ENCODE measurements at places on chromosomes 4 and X.
A peak's percentile ranks its signal among the peaks of the same experiment; 100 is the strongest.

DNA sequence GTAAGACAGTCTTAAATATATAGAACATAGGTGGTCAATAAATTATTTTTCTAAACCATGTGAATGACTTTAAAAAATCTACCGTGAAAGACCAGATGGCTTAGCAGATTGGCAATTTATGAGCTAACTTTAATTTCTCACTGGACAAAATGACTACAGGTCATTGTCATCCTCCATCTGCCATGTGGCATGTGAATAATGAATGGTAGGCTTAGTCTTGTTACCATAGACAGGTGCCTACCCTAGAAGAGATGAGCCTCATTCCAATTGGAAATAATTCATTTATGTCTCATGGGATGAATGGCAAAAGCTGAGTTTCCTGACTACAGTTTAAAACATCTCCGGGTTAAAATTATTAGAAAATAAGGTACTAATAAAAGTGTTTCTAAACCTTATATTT is 1043.3 kb downstream of the FAT4 start:
- DNase-seq = no peak

DNA sequence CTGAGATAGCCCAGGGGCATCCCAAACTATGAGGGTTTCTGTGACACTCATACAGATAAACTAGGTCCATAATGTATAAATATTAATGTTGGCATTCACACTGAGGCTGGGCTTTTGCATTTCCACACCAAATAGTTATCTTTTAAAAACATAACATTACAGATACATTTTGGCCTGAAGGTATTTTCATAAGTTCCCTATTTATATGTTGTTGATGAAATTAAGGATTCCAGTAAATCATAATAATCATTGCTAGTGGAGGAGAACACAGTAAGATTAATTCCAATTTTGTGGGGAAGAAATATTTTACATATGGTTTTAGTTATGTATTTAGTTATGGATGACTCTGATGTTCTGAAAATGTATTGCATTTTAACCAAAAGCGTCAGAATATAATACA is 479.6 kb downstream of the CCSER1 start:
- DNase-seq = no peak

DNA sequence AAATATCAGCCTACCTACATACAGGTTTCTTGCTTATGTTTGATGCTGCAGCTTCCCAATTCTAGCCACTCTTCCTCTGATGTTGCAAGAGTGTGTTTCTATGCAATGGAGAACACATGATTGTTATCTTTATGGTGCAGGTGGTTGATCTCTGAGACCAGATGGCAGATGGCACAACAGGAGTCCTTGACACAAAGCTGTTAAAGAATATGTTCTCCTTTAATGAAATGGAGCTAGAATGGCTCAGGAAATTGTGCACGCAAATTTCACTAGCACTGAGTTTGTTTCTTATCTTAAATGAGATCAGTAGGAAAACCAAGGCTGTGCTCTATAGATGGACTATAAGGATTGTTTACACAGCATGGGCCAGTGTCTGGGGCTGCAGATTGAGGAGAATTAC is 29.9 kb upstream of the TTC29 start:
- DNase-seq = no peak

- DNase-seq = no peak
Observed at GRCh38 chr4:118845552-118846050, 9.7 kb upstream of the SEC24D start.

GRCh38 chr4:1294424-1294823 is 4.7 kb downstream of the MAEA start:
- no peak for DNase-seq

DNA sequence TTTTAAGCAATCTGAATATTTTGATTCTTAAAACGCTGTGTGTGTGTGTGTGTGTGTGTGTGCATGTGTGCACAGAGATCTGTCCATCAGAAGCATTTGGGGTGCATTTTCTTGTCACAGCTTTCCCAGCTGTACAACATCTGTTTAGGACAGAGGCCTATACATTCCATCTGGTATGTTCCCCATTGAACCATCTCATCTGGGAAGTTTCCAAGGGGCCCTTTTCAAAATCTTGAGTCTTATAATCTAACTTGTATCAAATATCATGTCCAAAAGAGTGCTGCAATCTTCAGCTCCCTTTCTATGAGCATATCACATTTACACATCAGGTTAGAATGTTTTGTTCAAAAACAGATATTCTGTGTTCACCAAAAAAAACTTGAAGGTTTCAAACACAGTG is 16.5 kb upstream of the MID1 start:
- DNase-seq = no peak

- DNase-seq = peak; percentile 70
Observed at GRCh38 chr4:118981839-118982381, 93.3 kb downstream of the SYNPO2 start.

DNA sequence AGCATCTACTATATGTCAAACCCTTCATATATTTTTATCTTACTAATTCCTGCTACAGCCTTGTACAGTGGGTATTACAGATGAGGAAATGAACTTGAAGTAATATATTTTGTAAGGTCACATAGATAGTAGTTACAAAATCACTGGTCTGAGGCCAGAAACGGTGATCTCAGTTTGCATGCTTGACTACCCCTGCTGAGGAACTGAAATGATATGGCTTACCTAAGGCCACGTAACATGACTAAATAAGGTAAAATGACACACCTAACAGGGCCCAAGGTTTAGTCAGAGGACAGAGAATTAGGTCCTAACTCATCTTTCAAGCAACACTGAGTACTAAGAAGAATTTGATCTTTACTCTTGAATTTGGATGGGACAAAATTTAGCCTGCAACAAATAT is 1.5 kb upstream of the COMMD8 start:
- no peak for DNase-seq

DNA sequence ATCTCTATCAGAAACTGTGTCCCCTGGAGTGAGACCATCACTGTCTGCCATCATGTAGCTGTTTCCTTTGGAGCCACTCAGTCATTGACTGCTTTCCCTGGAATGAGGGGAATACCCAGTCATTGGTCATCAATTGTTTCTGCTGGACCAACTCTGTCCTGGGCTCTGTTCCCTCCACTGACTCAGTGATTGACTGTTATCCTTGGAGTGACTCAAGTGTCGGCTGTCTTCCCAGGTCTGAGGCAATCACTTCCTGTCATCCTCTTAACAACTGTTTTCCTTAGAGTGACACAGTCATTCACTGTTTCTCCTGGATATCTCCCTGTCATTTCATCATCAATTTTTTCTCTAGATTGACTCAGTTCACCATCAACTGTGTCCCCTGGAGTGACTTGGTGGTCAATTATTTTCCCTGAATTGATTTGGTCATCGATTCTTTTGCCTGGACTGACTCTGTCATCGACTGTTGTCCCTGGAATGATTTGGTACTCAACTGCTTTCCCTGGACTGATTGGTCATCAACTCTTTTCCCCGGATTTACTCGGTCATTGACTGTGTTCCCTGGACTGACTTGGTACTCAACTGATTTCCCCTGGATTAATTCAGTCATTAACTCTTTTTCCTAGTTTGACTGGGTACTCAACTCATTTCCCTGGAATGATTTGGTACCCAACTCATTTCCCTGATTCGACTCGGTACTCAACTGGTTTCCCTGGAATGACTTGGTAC is 327.9 kb upstream of the VCX start:
- DNase-seq = peak; percentile 1

DNA sequence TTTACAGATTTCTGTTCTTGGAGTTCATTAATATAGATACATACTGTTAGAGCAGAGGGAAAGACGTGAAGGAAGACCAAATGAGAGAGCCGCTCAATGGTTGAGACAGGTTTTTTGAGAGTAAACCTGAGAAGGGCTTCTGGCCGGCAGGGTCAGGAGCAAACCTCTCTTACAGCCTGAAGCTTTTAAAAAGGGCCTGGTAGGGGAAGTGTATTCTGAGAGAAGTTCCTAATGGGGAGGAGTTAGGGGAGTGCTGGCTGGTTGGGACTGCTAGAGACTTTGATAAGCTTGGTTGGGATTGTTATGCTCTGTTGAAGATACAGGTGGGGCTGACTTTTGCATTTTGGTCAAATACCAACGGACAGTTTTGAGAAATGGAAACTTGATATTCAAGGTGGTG is 186.8 kb upstream of the PABPC4L start:
- DNase-seq = no peak

- peak; percentile 59 for DNase-seq
Observed at GRCh38 chrX:77087529-77088169, 359.5 kb upstream of the FGF16 start.

DNA sequence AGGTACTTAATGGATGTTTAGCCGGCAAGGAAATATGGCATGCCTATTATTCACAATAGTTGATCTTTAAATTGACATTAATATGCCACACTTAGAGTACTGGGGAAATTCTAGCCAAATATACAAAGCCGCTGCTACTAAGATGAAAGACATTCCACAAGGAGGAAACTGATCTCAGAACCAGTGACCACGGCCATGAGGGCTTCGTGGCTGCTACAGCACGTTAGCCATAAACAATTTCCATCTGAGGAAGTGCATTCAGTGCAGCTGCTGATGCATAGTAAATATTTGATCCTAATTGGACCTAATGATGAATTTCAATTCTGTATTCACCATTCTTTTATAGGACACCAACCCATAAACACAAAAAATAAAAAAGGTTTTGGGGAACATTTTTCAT is 59.1 kb downstream of the SORBS2 start:
- no peak for DNase-seq

DNA sequence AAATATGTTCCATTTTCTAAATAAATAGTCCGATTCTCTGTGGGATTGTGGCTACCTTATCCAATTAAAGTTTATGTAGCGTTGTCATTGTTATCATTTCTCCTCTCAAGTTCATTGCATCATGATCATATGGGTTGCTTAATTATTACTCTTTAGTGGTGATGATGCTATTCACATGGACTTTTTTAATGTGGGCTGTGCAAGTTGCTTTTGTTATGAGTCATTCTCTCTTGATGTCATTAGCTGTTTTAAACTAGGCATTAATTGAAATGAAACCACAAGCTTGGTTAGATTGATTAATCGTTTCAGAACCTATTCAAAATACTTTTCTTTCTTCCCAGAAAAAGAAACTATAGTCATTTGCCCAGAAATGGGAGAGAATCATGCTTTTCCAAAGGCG is 38.2 kb downstream of the NHS start:
- DNase-seq = no peak

DNA sequence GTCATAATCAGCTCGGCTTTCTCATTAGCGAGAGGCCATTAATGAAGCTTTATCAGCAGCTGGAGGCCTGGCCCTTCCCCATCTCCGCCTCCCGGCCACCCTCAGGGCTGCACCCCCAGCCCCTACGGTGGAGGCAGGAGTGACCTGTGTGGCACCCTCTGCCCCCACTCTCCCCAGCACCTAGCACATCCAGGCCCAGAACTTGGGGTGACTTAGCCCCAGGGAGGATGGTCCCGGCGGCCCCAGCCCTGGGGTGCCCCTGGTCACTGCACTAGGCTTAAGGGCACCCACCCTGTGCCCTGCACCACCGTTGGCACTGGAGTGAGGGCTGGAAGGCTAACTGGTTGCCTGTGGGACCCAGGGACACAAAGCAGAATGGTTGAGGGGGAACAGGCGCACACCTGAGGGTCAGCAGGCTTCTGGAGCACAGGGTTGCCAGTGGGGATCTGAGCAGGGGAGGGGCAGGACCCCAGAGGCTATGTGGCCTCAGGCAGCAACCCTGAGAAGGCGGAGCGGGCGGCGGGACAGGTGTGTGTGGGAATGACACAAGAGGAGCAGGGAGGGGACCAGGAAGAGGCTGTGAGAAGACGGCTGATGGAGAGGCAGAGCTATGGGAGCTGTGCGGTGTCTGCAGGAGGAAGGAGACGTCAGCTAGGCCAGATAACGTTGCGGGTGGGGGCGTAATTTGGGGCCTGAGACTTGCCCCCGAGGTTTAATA is 120.2 kb downstream of the FAM53A start:
- DNase-seq = no peak

DNA sequence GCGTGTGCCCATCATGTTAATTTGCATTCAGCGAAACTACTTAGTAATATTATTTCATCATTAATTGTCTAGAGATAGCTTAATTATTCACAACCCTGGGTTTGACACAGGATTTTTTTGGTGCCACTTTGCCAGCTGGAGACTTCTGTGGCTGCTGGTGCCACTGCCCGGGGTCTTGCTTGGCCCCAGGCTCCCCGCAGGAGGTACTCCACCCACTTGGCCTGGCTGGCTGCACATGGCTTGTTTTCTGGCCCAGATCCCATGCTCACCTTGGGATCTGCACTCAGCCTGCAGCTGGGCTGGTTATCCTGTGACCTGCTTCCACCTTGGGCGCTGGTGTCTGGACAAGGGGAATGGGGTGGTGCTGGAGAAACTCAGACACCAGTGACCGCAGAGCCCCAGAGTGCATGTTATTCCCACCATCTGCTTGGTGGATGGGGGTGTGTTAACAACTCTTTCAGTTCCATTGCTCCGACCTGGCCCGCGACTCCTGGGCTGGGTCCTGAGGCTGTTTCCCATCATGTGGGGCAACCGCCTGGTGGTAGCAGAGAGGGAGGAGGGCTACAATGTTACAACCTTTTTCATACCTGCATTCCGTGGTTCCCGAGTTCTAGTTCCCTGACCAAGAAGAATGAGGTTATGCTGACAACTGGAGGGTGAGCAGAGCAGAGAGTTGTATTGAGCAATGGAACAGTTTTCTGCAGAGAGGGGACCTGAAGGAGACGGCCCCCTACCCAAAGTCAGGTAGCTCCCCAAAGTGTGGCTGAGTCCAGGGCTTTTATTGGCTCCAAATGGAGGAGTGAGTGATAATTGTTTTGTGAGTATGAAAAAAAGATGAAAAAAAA is 1950.0 kb upstream of the IGFBP7 start:
- DNase-seq = no peak

- DNase-seq = no peak
Observed at GRCh38 chrX:76921176-76921575, 493.7 kb downstream of the MAGEE1 start.

DNA sequence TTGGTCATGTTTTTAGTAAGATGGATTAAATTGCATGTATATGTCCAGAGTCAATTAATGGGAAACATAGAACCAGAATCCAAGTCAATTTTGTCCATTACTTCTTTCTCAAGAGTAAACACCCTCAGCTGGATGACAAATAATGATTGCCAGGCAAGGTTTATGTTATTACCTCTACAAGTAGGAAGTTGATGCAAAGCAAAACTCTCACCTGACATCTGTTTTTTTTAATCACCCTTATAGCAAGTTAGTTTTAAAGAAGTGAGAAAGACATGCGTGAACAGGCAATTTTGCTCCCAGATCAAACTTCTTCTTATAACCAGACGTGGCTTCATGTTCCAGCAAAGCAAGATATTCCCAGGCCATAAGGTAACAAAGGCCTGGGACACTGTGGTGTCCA is 348.5 kb upstream of the FTHL17 start:
- DNase-seq = no peak

DNA sequence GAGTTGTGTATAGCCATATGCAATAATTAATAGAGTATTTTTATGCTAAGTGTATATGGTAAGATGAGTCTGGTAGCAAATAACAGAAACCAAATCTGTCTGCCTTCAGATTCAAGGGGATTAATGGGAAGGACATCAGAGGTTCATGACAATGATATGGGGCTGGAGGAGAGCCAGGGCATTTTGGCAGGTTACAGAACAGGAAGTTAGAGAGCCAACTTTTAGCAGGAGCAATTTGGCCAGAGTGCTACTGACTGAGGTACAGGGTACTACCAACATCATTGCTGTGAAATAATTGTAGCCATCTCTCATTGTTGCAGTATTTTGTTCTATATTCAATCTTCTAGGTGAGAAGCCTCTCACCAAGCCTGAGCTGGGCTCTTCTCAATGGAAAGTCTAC is 210.9 kb upstream of the FAM47A start:
- DNase-seq = no peak

- DNase-seq = no peak
Observed at GRCh38 chr4:13642170-13642950, 14.8 kb upstream of the BOD1L1 start.

GRCh38 chr4:35253331-35253730 is 991.0 kb downstream of the ARAP2 start:
- no peak for DNase-seq

GRCh38 chrX:44062840-44063239 is 89.7 kb upstream of the NDP start:
- peak; percentile 51 for DNase-seq

All from urothelium cell line (cell line).